Heart right ventricle (tissue), 16 donors: ENCODE measurements at places on chromosomes 4 and X. TPM values are rescaled to one million over a fixed set of nuclear protein-coding genes. Genes with fewer than 3 reads are reported as not detected.
A peak's percentile ranks its signal among the peaks of the same experiment; 100 is the strongest.

Gene DMRTC1B
- total RNA-seq = not detected

DNA sequence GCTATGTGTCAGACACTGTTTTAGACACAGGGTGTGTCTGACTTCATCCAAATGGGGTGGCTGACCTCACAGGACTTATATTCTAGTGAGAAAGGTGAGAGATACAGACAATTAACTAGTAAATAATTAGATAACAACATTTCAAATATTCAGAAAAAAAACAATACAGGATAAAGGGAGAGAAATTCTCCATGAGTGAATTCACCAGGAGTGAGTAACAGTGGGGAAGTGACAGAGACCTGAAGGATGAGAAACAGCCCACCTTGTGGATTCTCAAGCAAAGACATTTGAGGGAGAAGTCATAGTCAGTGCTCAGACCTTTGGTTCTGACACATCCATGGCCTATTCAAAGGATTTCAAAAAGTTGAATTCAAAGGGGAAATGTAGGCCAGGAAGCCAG lies 627.9 kb downstream of the IQCM start:
- no peak for DNase-seq

Gene GAGE12J
- not detected for total RNA-seq

Gene AIMP1
- total RNA-seq = 36.1 TPM

- no peak for DNase-seq
These were observed 140.6 kb upstream of the SCML1 start for GRCh38 chrX:17596546-17597205.

DNA sequence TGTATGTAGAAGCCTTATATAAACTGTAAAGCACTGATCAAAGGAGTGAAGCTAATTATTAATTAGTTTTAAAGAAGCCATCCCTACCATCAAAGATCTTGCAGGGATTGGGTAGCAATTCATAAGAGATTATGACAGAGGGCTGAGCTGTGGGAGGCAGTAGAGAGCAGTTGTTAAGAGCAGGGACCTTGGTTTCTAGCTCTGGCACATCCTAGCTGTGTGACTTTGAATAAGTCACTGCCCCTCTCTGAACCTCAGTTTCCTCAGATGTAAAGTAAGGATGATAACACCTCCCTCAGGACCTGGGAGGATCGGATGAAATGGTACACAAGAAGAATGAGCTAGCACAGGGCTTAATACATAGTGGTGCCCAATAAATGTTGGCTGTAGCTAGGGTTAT lies 45.4 kb downstream of the APLN start:
- no peak for DNase-seq

GRCh38 chr4:337932-338758 lies 531 bp downstream of the ZNF141 start:
- DNase-seq = peak; percentile 5

DNA sequence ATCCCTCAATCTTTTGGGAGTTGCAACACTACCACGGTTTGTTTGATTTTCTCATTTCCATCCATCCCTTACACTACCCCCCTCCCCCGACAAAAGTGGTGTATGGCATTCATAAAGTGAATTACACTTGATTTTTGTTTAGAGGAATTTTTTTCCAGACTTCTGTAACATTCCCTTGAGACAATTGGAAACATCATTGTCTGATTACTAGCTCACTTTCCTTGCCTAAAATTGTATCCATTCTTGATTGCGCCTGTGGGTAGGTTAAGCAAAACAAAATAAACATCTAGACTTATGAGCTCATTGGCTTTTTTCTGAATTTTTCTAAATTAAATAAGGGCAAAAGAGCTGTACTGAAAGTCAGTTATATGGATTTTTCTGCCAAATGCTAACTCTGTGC lies 3.5 kb downstream of the GPC3 start:
- no peak for DNase-seq

Gene MAGEA12
- not detected for total RNA-seq

Gene HEPH
- total RNA-seq = 24.0 TPM

GRCh38 chrX:74446876-74447275 lies 25.6 kb downstream of the SLC16A2 start:
- no peak for DNase-seq

- DNase-seq = no peak
These were observed 5.5 kb downstream of the NEUROG2 start for GRCh38 chr4:112510291-112511092.

GRCh38 chrX:132463411-132463810 lies 25.4 kb downstream of the MBNL3 start:
- no peak for DNase-seq

DNA sequence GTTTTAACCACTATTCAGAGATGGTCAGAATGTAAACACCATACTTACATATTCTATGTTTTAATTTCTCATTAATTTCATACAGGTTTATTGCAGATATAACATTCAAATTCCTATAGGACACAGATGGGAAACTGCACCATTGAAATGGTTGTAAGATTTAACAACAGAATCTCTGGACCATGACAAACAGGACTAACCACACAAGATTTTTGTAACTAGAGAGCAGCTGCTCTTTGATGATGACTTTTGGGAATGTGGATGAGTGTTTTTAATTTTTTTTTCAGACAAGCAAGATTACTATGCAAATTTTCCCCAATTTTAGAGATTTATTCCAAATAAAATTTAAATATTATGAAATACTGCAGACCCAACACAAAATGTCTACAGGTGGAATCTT lies 610.2 kb downstream of the PCDH18 start:
- DNase-seq = no peak

DNA sequence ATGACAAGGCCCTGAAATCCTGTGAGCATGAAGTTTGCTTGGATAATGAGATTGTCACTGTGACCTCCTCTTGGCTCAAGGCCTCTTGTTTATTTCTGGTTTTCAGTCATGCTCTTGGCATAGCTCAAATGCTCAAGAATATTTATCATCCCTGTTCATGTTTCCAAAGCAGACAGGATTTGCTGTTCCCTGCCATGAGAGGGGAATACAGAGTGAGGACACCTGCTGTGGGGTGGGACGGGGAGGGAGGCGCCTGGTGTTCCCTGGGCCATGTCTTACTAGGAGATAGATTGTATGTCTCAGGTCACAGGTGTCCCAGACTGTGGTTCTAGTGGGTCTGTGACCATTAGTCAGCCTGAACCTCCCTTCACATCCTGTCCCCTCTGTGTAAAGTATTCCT lies 34.9 kb upstream of the SH3RF1 start:
- peak; percentile 20 for DNase-seq

Gene HPSE
- 0.38 TPM for total RNA-seq
